MG63 (cell line): ENCODE measurements at places on chromosomes 6 and 20.

DNA sequence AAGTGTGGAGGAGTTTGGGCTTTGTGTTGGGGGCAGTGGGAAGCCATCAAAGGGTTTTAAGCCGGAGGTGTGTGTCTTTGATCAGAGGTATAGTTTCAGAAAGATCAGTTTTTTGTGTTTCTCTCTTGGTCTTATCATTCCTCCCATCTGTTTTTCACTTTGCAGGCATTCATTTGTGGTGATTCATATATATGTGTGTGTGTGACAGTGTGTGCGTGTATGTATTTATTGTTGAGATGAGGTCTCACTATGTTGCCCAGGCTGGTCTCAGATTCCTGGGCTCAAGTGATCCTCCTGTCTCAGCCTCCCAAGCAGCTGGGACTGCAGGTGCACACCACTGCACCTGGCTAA lies 11.1 kb upstream of the SERINC3 start:
- DNase-seq = no peak

DNA sequence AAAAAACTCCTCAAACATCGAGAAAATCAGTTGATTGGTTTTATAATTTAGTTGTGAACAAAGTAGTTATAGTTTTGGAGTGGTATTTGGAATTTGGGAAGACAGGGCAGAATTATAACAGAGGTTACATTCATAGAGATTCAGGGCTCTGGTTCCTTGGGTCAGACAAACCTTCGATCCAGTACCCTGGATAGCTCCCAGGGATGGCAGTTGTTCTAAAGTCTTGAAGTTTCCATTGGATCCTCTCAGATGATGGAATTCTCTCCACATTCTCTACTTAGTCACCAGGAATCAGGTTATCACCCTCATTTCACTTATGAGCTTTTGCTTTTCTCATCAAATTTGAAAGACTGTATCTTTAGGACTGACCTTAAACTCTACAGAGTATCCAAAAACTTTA lies 285.1 kb downstream of the CENPW start:
- DNase-seq = peak; percentile 5

- DNase-seq = no peak
Measured at GRCh38 chr6:108549241-108549640, 11.5 kb upstream of the FOXO3 start.

- peak; percentile 82 for DNase-seq
Measured at GRCh38 chr20:16528078-16528477, 45.2 kb downstream of the KIF16B start.

GRCh38 chr6:41780551-41781365 lies at the start of gene PRICKLE4:
TSS of gene PRICKLE4 (plus strand) at chr6:41780782. CDS start at chr6:41783474, 2,692 bp downstream.
- peak; percentile 18 for DNase-seq
